ENCODE measurements at places on chromosomes 4 and X. TPM values are rescaled to one million over a fixed set of nuclear protein-coding genes. Genes with fewer than 3 reads are reported as not detected.

- H3K4me3 ChIP-seq: no peak overlapping the region
- no peaks in the 10 kb centered on the region for H3K36me3 ChIP-seq
- H3K4me1 ChIP-seq: no peaks in the 10 kb centered on the region
- H3K27ac ChIP-seq: no peak overlapping the region
These were observed 218.8 kb downstream of the STPG2 start for GRCh38 chr4:97924341-97924958.

- no peaks in the 10 kb centered on the region for H3K36me3 ChIP-seq
- H3K27ac ChIP-seq: no peak overlapping the region
- no peaks in the 10 kb centered on the region for H3K27me3 ChIP-seq
These were observed 55.1 kb upstream of the PGAM4 start for GRCh38 chrX:78024349-78025059.

GRCh38 chrX:47918274-47918673 is 81.6 kb downstream of the ZNF81 start:
- no peaks in the 10 kb centered on the region for H3K27me3 ChIP-seq
- H3K36me3 ChIP-seq: no peaks in the 10 kb centered on the region
- no peaks in the 10 kb centered on the region for H3K4me1 ChIP-seq
- no peak overlapping the region for H3K4me3 ChIP-seq
- no peak overlapping the region for H3K27ac ChIP-seq

GRCh38 chrX:130285710-130286109 is 17.0 kb upstream of the ZNF280C start:
- no peaks in the 10 kb centered on the region for H3K4me1 ChIP-seq
- H3K36me3 ChIP-seq: no peaks in the 10 kb centered on the region
- no peak for DNase-seq
- no peak overlapping the region for H3K4me3 ChIP-seq
- no peaks in the 10 kb centered on the region for H3K27me3 ChIP-seq

- peaks cover 42% of the 10 kb centered on the region for H3K4me1 ChIP-seq
- H3K4me3 ChIP-seq: no peak overlapping the region
- peak; percentile 90 for DNase-seq
- no peaks in the 10 kb centered on the region for H3K36me3 ChIP-seq
- peak overlapping the region; percentile 74 for H3K27ac ChIP-seq
These were observed 42.8 kb upstream of the KLF3 start for GRCh38 chr4:38621028-38621684.

Gene CFI
- polyA plus RNA-seq: not detected

Gene H2BW2
- not detected for polyA plus RNA-seq

Gene SLC7A11
- 0.07 TPM for polyA plus RNA-seq

Gene MXRA5
- polyA plus RNA-seq: not detected
